Small intestine (tissue), 16 donors: ENCODE measurements at places on chromosomes 16 and 17. TPM values are rescaled to one million over a fixed set of nuclear protein-coding genes. Genes with fewer than 3 reads are reported as not detected.

DNA sequence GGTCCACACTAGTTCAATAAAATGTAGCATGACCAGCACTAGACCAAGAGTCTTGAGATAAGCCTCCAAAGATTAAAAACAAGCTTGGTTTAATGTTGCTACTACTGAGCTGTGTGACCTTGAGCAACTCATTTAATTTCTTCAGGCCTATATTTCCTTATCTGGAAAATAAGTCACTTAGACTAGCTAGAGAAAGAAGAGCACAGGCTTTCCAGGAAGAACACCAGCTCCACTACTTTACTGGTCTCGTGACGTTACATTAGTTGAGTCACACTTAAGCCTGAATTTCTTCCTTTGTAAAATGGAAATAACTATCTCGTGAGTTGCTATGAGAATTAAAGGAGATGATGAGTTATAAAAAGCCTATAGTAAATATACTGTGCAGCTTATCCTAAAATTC lies 5.4 kb downstream of the HELZ start:
- DNase-seq = peak; percentile 71

DNA sequence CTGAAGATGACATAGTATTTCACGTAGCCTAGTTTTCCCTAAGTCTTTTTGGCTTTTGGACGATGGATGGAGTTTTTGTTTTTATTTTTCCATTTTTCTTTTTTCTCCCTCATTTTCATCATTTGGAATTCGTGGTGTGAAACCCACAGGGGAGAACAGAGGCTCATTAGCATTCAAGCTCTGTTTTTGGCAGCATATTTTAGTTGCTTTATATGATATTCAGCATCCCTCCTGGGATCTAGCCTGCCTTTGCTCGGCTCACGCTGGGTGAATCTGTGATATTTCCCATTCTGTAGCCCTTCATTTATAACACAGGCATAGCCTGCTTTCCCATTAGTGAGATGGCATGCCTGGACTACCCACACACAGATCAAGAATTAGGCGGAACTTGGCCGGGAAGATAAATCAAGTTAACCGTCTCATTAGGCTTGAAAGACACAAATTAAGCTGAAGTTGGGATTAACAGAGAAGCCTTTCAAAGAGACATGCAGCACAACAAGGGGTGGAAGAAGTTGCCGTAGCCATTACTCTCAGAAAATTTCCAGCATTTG lies 20.1 kb upstream of the CLEC19A start:
- DNase-seq = no peak

DNA sequence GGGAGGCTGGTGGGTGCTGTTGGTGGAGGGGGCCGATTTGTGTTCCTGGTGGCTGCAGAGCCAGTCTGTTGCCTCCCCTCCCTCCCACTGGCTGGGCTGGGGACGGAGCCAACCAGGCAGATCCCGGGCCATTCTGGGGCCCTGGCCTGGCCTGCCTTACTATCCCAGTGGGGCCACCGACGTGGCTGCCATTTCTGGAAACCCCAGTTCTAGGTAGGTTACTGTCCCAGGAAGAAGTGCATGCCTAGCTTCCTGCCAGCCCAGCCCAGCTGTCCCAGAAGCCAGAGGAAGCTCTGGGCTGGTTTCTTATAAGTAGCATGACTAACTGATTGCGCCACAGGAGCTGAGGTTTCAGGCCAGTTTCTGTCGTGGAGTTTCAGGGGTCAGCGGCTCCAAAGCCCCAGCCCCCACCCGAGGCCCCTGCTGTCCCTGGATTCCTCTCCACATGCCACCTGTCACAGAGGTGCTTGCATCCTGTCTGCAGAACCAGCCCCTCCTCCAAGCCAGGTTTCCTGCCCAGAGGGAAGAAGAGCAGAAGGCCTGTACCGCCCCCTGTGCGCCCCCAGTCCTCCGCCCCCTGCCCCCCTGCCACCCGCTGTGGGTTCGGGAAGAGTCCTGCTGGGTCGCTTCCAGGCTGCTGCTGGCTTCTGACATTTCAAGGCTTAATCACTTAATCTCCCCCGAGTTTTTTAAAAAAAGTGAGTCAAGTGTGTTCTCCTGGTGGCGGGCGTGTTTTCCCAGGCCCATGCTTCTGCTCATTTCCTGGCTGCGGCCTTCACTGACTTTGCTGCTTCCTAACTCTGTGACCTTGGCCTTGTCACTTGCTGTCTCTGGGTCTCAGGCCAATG lies 13.2 kb downstream of the IL4R start:
- peak; percentile 78 for DNase-seq

- peak; percentile 72 for DNase-seq
Measured at GRCh38 chr16:16127469-16128116, 95.7 kb downstream of the ABCC6 start.

- no peak for DNase-seq
Measured at GRCh38 chr17:50204431-50204830, 3.0 kb upstream of the COL1A1 start.

- no peak for DNase-seq
Measured at GRCh38 chr17:41402161-41402560, 4.8 kb upstream of the KRT31 start.

- DNase-seq = peak; percentile 45
Measured at GRCh38 chr16:22948603-22949368, 134.8 kb downstream of the HS3ST2 start.

GRCh38 chr17:80313160-80313829 lies 52.6 kb downstream of the RNF213 start:
- DNase-seq = no peak

DNA sequence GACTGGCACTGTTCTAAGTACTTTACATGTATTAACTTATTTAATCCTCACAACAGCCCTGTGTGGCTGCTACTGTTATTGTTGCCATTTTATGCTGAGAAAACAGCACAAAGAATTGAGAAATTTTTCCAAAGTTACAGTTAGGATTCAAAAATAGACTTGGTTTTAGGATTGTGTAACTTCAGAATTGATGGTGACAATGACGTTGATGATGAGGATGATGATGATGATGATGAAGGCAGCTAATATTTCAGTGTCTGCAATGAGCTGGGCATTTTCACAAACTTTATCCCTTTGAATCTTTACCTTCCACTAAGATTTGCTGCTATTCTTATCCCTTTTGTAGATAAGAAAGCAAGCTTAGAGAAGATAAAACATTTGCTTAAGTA lies 22.1 kb downstream of the PRKCB start:
- DNase-seq = no peak

GRCh38 chr17:6570731-6571451 lies 14.5 kb upstream of the PITPNM3 start:
- no peak for DNase-seq

DNA sequence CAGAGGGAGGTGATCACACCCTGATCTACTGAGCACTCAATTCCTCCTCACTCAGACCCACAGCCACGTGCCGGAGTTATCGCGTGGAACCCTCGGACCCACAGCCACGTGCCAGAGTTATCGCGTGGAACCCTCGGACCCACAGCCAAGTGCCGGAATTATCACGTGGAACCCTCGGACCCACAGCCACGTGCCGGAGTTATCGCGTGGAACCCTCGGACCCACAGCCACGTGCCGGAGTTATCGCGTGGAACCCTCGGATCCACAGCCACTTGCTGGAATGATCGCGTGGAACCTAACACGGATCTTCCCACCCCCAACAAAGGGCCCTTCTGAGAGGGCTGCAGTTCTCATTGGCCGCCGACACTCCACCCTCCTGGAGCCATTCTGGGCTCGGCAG lies 97.7 kb downstream of the PGS1 start:
- no peak for DNase-seq

DNA sequence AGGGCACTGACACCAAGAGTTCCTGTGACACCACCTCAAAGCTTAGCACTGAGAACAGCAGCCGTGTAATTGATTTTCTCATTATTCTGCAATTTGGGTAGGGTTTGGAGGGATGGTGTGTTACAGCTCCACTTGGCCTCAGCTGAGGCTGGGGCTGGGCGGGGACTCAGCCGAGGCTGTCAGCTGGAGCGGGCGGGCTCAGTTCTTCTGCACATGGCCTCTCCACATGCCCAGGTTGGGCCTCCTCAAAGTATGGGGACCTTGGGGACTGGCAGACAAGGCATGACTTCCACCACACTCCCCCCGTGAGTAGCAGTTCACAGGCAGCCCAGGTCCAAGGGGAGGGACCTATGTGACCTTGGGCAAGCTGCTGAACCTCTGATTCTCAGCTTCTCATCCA lies 171.5 kb downstream of the IRF8 start:
- DNase-seq = no peak

DNA sequence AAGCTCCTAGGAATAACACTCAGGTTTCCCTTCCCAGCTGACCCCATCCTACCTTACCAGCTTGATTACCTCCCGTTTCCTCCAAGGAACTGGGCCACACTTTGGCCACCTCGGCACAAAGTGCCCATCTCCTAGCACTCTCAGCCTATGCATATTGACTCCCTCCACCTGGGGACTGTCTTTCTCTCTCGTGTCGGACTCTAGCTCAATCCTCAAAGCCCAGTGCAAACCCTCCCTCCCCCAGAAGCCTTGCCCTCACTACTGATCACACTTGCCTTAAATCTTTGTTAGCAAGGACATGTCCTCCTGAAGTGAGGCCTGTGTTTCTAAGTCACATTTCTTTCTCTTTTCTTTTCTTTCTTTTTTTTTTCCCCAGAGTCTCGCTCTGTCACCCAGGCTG lies 2.6 kb upstream of the RAB26 start:
- no peak for DNase-seq

DNA sequence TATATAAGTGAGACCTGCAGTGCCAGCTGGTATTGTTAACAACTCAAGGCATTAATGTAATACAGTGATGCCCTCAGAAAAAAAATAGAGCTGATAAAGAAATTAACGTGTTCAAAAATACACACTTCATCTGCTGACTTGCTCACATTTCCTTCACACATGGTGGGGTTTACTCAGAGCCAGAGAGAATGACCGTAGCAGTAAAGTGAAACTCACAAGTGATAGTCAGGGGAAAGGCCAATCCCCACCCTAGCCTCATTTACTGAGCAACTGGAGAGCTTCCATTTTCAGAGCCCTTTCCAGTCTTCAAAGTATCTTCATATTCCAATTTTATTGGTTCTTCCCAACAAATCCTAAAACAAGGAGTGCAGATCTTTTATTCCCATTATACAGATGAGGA lies 74.0 kb upstream of the HLF start:
- no peak for DNase-seq

GRCh38 chr16:69526831-69527655 lies 38.7 kb upstream of the NFAT5 start:
- DNase-seq = no peak

C17orf113 gene
- polyA plus RNA-seq = 0.54 TPM

ACSM3 gene
- 3.5 TPM for polyA plus RNA-seq

RBFOX1 gene
- polyA plus RNA-seq = 0.30 TPM

ANKS4B gene
- 15.9 TPM for polyA plus RNA-seq

RNF227 gene
- polyA plus RNA-seq = 2.2 TPM
